ENCODE measurements at places on chromosomes 3 and 15.

DNA sequence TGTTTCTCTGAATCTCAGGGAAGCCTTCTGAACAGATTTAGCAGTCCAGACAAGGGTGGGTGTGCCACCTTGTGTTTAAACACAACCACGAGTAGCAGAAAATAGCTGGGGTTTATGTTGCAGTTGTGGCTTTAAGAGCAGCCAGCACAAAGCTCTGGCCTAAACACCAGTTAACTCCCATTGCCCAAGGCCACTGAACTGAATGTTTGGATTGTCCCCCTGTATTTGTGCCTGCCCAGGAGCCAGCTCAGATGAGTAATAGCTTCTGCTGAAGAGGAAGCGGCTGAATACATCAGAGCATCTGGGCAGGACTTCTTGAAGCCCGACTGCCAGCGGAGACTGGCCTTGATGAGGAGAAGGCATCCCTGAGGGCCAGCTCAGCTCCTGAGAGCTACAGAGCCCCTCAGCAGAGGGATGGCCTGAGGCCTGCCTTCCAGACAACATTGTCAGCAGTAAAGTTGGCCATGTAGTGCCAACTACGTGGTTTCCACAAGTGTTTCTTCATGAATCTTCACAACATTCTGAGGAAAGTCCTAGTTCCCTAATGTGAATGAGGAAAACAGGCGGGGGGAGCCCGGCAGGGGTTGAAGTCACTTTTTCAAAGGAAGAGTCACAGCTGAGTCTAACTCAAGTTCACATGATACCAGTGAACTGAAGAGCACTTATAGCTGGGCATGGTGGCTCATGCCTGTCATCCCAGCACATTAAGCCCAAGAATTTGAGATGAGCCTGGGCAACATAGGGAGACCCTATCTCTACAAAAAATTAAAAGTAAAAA lies 65.8 kb upstream of the ZBTB38 start:
- DNase-seq, result peak; percentile 45

- DNase-seq, result no peak
Measured at GRCh38 chr15:37877851-37878741, 56.3 kb upstream of the TMCO5A start.

DNA sequence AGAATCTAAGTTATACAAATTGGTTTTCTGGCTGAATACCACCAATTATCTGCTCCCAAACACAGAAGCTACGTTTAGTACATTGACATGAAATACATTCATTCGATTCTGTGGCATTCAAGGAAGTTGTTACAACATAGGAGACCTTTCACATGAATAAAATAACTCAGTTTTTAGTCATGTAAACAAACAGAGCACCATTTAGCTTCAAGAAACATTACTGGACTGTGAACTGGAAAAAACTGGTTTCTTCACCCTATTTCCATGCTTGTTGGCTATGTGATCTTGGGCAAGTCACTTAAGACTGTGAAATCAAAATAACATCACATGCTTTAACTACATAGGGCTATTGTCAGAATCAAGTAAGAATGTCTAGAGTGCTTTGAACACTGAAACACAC lies 46.2 kb downstream of the NRG4 start:
- DNase-seq, result no peak

DNA sequence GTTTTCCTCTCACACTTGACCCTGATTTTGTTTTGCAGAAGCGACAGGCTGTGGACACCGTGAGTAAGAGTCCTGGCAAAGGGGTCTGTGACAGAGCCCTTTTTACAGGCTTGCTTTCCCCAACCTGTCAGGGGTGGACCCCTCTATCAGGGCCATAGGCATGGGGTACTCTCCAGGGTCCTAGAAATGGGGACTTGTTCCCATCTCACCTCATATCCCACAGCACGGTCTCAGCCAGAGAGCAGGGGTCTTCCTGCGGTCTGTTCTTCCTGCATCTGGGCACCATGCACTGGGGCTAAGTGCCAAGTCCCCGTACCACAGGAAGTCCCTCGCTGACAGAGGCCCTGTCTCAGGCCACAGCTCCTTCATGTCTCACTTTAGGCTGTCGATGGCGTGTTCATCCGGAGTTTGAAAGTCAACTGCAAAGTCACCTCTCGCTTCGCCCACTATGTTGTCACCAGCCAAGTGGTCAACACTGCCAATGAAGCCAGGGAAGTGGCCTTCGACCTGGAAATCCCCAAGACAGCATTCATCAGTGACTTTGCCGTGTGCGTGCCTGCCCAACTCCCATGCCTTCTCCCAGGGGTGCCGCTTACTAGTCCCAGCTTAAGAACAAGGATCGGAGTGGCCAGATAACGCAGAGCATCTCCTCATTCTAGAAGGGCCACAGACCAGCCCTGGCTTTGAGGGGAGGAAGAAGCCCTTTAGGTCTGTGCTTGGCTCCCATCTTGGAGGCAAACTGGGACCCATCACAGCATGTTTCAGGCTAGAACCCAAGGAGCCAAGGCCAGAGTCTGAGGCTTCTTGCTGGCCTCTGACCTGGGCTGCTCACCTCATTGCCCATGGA lies 783 bp downstream of the ITIH1 start:
- no peak for DNase-seq

DNA sequence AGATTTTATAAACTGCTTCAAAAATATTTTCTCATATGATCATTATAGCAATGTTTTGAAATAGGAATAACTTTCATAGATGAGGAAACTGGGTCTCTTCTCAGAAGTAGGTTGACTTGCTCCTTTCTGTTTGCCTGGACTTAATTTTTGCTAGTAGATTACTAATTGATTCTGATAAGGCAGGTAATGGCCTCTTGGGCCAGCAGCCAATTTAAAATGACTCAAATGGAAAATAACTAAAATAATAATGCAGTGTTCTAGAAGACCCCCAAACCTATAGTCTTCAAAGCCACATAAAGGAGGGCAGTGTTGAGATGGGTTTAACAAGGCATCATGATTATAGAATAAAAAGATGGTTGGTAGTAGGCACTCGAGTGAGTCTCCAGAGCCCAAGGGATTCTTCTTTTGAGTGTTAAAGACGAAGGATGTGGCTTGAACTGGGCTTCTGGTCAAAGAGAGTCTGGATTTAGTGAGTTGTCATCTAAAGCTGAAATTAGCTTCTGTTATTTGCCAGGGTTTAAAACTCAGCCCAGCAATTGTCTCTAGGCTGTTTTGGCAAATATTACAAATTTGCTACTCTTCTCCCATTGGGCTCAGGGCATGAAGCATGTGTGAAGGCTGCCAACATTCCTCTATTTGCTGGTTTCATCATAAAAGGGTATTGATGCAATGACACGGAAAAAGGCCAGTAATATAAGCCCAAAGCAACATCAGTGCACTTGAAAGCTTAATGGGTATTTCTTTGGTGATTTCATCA lies 297.1 kb upstream of the MEIS2 start:
- DNase-seq, result no peak

DNA sequence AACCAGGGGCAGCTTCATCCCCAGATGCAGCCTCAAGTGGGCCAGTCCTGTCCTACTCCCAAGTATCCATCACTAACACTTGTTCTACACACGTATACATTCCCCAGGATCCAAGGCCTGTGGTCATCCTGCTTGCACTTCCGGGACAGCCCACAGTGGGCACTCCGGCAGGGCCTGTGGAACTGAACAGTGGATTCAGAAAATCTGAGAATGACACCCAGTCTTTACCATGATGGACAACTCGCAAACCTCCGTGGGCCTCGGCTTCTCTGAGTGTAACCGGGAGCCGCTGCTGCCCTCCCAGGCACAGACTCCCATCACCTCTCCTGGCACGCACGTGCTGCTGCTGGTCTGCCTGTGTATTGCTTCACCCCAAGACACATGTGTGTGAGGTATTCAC lies 59.6 kb downstream of the ATP10A start:
- DNase-seq, result no peak

GRCh38 chr15:36958606-36959005 lies 141.7 kb downstream of the MEIS2 start:
- DNase-seq, result no peak

GRCh38 chr15:97162805-97163495 lies 797.6 kb upstream of the ARRDC4 start:
- no peak for DNase-seq

DNA sequence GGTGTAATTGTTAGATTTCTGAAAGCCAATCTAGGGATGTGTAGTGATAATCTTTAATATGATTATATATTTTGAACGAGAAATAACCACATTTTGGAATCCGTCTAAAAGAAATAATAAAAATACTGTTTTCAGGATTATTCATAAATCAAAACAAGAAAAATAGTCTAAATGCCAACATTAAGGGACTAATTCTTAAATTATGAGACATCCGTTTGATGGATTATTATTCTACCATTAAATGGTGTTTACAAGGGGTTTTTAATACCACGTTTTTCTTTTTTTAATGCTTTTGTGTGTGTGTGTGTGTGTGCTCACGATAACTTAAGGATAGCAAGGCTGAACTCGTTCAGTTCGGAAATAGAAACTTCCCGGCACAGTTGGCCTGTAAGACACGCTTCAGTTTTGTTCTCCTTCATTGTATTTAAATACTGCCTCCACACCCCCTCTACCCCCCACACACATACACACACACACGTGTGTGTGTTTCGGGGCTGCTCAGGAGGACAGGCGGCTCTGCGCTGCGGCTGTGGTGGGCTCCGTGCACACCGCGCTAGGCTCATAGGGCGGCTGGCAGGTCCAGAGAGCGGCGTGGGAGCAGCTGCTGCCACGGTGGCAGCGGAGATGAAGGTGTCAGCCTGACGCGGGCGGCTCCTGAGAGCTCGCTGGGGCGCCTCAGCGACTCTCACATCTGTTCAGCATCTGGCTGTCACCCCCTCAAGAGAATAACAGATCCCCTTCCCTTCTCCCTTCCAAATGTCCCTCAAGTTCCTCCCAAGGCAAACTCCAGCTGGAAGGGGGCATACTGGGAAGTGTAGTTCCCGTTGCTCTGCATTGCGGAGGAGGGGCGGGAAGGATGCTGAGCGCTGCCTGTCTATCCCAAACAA lies 23.0 kb upstream of the ANP32A start:
- no peak for DNase-seq

DNA sequence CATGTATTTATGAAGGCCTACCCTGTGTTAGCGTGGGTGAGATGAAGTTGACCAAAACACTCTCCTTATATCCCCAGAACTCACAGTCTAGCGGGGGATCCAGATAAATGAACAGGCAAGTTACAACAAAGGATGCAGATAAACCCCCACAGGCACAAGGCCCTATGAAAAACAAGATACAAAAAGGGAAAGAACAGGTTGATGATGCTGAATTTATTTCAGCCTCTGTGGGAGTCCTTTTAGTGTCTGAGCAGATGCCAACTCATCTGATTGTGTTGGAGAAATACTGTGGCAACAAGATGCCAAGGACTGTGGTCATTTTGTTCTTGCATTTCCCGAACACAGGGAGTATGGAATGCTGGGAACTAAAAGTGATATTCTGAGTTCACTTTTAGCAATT lies 300.0 kb downstream of the CHST2 start:
- no peak for DNase-seq

- no peak for DNase-seq
Measured at GRCh38 chr3:99895131-99895696, 77.6 kb downstream of the CMSS1 start.

- no peak for DNase-seq
Measured at GRCh38 chr3:34056951-34057390, 258.5 kb downstream of the PDCD6IP start.

DNA sequence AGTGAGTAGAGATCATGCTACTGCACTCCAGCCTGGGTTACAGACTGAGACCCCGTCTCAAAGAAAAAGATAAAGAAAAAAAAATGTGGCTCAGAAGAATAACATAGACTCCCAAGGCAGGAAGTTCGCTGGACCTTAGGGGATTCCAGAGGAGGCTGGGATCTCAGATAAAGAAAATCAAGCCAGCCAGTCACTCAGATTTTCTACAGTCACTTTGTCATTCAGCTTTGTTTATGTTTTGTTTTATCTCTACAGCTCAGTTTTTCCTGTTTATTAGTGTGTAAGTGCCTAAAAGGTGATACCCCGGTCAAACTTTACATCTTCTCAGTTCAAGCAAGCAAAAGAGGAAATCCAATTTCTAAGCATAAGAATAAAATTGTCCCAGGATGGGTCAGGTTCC lies 6.3 kb downstream of the TMEM202 start:
- no peak for DNase-seq

DNA sequence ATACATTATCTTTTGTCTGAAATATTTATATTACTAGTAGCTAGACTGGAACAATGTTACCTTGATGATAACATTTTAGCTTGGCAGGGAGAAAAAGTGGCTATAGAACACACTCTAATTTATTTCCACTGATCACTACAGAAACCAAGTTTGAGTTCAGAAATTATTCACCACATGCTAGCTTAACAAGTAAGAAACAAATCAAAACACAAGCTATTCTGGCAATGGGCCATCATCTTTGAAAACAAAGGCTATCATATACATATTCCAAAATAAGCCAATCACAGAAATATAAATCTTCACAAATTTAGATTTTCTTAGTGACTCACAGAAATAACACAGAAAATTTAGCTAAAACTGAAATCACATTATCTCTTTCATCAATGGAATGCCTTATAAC lies 17.1 kb downstream of the AQR start:
- DNase-seq, result no peak

GRCh38 chr3:110623571-110623970 lies 448.0 kb upstream of the NECTIN3 start:
- no peak for DNase-seq

- DNase-seq, result no peak
Measured at GRCh38 chr3:48672522-48672921, 9.8 kb upstream of the CELSR3 start.

GRCh38 chr15:75211436-75212199 lies 9.9 kb downstream of the C15orf39 start:
- no peak for DNase-seq

- no peak for DNase-seq
Measured at GRCh38 chr3:155233213-155233612, 60.3 kb downstream of the STRIT1 start.

- DNase-seq, result peak; percentile 33
Measured at GRCh38 chr3:99128725-99129505, 227.4 kb upstream of the DCBLD2 start.

DNA sequence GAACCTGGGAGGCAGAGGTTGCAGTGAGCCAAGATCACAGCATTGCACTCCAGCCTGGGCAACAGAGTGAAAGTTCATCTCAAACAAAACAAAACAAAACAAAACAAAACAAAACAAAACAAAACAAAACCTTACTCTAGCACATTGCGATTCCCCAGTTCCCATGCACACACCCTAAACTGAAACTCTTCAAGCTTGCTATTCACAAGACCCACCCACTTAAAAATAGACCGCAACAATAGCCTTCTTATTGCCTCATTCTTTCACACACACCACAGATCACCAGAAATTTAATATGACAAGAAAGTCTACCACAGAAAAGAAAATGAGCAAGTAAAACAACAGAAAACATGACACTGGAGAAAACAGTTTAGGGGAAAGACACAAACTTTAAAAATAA lies 598.4 kb downstream of the FHIT start:
- no peak for DNase-seq

GRCh38 chr3:8762607-8763377 lies 6.6 kb downstream of the OXTR start:
- no peak for DNase-seq

GRCh38 chr3:73143821-73144237 lies 82.4 kb downstream of the EBLN2 start:
- no peak for DNase-seq

- DNase-seq, result no peak
Measured at GRCh38 chr3:87501076-87501475, 224.7 kb upstream of the POU1F1 start.

Data from H54 (cell line).